ENCODE measurements at places on chromosomes 1 and 21.

GRCh38 chr1:162538815-162539431, 22.6 kb upstream of the UAP1 start:
- DNase-seq, result no peak

DNA sequence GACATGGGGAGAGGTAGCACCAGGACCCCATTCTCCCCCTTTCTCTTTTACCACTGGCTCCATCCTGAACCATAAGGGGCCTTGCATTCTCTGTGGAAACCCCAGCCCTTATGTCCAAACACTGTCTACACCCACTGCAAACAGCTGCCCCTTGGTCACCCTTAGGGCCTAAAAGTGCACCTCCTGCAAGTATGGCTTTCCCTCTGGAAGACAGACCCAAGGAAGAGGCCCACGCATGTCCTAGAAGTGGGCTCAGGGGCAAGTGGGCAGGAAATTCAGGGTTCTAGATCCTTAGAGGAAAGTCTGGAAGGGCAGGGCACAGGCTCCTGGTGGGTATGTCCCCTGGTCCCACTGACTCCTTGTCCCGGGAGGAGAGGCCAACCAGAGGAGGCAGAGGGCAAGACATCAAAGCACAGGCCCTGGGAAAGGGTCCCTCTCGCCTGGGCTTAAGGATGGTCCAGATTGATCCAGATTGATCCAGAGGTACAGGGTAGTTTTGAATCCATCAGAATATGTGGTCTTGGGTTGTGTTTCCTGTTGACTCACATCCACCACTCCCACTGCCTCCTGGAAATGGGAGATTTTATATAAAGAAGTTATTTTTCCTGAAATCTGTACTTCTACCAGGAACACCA, 150.9 kb downstream of the GRIK3 start:
- DNase-seq, result no peak

DNA sequence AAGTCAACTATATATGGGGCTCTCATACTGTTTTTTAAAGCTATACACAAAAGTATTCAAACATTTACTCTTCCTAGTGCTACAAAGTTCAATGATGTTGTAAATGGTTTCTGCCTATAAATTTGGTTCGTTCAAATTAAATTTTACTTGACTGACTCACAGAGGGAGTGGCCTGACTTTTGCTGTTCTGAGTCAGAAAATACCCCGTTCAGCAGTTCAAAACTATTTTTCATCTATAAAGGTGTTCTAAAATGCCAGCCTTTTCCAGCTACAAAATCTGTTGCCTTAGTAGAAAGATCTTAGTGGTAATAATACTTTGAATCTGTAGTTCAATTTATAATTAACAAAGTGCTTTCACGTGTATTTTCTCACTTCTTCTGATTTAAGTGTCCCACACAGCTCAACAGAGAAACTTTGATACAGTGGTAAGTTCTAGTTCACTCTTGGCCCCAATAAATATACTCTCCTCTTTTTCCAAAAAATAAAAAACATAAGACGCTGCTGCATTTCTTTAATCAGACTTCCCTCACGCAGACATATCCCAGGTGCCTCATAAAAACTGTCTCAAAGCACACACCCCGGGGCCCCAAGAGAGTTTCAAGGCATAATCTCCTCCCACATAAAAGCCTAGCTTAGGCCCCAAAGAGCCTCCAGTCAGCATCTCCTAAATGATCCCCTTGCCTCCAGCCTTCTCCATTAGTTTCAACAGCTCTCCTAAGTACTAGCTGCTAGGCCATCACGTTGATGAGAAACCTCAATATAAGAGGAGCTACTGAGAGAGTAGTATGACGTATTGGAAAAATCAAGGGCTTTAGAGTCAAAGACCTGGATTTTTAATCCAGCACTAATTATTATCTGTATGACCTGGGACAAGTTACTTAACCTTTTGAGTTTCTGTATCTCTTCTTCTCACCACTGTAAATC, 3.2 kb downstream of the PTP4A2 start:
- peak; percentile 54 for DNase-seq

- no peak for DNase-seq
Observed at GRCh38 chr1:109204484-109204883, 9.2 kb upstream of the SARS1 start.

GRCh38 chr1:9654834-9655723, 3.5 kb downstream of the PIK3CD start:
- DNase-seq, result no peak

DNA sequence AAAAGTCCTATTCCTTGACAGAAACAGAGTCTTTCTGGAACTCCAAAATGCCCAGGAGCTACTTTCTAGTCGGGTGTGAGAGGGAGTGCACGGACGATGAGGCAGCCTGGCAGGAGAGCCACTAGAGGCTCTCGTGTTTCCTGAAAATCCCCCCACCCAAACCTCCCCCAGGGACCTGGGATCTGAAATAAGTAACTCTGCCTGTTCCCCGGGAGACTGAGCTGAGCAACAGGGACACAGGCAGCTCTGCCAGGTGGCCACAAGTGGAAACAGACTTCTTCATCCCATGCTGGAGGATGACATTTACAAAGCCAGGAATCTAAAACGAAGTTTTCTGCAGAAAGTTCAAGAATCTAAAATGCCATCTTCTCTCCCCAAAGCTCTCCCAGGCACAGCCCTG, 77.1 kb downstream of the ITPKB start:
- DNase-seq, result no peak

DNA sequence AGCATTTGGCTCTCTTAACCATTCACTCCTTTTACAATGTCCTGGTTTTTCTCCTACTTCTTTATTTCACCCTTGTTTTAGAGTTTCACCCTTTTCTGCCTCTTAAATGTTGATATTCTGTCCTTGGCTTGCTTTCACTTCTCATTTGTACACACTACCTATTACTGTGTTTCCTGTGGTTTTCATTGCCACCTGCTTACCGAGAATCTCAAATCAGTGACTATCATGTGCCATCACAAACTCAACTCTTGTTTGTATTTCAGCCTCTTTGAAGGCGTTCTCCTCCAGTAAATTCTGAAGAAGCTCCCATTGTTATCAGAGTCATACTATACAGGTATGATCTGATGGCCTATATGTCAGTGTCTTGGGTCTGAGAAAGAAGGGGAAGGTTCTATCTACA, 65.7 kb downstream of the NPHS2 start:
- no peak for DNase-seq

DNA sequence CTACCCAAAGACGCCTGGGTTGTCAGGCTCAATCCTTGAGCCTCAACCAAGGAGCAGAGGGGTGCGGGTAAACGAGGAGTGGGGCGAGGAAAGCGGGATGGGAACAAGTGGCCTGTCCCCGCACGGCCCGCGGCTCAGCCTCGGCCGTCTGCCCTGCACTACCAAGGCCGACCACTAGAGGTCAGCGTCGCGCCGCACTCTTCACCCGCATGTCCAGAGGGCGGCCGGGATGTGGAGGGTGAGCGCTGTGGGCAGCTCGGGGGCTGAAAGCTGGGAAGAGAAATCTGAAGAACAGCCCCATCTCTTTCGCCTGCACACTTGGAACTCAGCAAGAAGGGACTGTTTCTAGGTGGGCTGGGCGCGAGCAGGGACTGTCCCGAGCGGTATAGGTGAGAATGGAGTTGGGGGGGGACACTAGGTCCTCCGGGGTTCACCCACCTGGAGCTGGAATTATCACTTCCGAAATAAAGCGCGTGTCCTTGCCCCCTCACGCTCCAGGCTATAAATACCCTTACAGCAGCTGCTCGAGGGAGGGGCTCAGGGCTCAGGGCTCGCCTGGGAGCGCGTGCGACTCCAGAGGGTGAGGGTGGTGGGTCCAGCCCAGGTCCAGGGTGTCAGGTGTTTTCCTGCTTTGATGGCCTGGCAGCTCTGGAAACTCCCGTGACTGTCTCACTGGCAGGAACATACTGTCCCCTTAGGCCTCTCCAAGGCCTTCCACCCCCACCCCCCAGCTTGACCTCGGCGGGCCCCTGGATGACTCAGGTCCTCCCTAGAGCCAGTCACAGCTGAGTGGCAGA, 9.8 kb downstream of the SLC30A2 start:
- DNase-seq, result peak; percentile 76

- DNase-seq, result peak; percentile 34
Observed at GRCh38 chr1:89938171-89939055, 56.5 kb upstream of the ZNF326 start.

GRCh38 chr1:71393301-71393700, 312.5 kb upstream of the ZRANB2 start:
- DNase-seq, result no peak

GRCh38 chr1:242056988-242057744, 58.3 kb upstream of the MAP1LC3C start:
- DNase-seq, result no peak

GRCh38 chr1:89927478-89927877, 67.4 kb upstream of the ZNF326 start:
- no peak for DNase-seq

GRCh38 chr1:12507631-12508030, 110.4 kb downstream of the DHRS3 start:
- no peak for DNase-seq

- no peak for DNase-seq
Observed at GRCh38 chr1:112797224-112797623, 82.1 kb upstream of the PPM1J start.

- DNase-seq, result no peak
Observed at GRCh38 chr1:2210786-2211185, 16.2 kb upstream of the FAAP20 start.

DNA sequence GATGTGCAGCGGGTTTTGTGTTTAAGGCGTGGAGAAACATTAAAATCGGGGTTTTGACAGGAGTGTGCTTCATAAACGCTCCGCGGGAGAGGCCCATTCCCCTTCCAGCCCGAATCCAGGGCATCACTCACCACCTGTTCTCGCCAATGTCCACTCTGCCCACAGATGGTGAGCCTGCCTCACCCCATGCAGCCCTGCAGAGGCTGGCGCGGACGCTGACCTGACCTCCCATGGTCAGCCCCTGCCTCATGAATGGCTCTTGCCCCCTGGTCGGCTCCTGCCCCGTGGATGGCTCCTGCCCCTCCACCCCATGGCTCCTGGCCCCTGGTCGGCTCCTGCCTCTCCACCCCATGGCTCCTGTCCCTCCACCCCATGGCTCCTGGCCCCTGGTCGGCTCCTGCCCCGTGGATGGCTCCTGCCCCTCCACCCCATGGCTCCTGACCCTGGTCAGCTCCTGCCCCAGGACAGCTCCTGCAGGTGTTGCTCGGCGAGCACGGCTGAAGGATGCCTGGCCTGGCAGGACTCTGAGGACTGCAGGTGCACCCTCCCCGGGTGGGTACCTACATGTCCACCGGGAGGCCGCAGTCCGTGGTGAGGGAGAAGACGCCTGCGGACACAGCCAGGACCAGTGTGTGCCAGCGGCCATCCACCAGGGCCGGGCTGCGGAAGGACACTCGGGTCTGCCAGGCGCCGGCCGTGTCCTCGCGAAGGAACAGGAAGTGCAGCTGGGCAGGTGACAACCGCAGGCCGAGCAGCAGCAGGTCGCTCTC, 6.7 kb downstream of the KRTAP10-1 start:
- no peak for DNase-seq

DNA sequence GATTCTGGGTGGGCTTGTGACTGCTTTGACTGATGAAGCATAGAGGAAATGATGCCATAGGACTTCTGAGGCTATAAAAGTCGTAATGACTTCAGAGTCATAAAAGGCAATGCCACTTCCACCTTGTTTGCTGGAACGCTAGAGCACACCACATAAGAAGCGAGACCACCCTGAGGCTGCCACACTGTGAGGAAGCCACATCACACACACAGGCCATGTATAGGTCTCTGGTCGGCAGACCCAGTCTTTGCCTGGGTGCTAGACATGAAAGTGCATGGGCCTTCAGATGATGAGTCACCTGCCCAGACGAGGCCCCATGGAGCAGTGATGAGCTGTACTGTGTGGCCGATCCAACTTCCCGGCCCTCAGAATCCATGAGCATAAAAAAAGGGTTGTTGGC, 14.2 kb upstream of the KANK4 start:
- no peak for DNase-seq

DNA sequence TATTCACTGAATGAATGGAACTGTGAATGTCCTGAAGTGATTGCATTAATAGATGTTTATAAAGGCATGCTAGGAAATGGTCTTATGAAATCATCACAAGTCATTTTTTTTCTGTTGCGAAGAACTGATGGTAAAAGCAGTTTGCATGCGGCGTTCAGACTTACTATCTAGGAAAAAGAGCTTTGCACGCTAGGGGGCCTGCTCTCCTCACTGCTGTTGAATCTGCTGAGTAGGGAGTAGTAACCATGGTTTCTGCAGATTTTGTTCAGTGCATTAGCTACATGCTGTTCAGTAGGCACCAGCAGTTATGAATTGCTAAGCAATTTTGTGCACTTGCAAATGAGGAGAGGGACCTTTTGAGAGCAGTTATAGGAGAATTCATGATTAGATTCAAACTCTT, 57.9 kb downstream of the CENPF start:
- DNase-seq, result no peak

- DNase-seq, result no peak
Observed at GRCh38 chr1:57889676-57890320, 465.9 kb upstream of the DAB1 start.

- DNase-seq, result no peak
Observed at GRCh38 chr1:2566101-2567045, 10.2 kb downstream of the TNFRSF14 start.

GRCh38 chr21:35358008-35358407, 308.9 kb upstream of the RUNX1 start:
- DNase-seq, result no peak

DNA sequence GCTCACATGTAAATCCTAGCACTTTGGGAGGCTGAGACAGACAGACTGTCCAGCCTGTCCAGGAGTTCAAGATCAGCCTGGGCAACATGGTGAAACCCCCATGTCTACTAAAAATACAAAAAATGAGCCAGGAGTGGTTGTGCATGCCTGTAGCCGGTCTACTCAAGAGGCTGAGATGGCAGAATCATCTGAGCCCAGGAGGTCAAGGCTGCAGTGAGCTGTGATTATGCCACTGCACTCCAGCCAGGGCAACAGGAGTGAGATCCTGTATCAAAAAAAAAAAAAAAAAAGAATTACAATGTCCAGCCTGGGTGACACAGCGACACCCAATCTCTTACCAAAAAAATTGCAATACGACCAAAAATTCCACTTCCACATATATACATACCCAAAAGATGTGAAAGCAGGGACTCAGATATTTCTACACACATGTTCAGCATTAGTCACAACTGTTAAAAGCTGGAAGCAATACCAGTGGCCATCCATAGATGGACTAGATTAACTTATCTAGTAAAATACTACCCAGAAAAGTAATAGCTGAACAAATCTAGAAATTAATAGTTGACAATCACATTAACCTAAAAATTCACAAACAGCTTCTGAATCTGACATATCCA, 49.2 kb downstream of the ASH1L start:
- DNase-seq, result no peak

- DNase-seq, result no peak
Observed at GRCh38 chr21:38951095-38951730, 145.5 kb downstream of the ETS2 start.

GRCh38 chr1:232571523-232571922, 58.4 kb downstream of the SIPA1L2 start:
- no peak for DNase-seq

- DNase-seq, result no peak
Observed at GRCh38 chr21:35622612-35623011, 437.7 kb downstream of the SETD4 start.

Measured in erythroblast (primary cell).